EH (cell line): ENCODE measurements at places on chromosomes 12 and 14.

- DNase-seq: no peak
These were observed 18.0 kb upstream of the RNASE10 start for GRCh38 chr14:20487396-20487725.

- no peak for DNase-seq
These were observed 3.7 kb downstream of the ZBTB1 start for GRCh38 chr14:64508215-64508776.

DNA sequence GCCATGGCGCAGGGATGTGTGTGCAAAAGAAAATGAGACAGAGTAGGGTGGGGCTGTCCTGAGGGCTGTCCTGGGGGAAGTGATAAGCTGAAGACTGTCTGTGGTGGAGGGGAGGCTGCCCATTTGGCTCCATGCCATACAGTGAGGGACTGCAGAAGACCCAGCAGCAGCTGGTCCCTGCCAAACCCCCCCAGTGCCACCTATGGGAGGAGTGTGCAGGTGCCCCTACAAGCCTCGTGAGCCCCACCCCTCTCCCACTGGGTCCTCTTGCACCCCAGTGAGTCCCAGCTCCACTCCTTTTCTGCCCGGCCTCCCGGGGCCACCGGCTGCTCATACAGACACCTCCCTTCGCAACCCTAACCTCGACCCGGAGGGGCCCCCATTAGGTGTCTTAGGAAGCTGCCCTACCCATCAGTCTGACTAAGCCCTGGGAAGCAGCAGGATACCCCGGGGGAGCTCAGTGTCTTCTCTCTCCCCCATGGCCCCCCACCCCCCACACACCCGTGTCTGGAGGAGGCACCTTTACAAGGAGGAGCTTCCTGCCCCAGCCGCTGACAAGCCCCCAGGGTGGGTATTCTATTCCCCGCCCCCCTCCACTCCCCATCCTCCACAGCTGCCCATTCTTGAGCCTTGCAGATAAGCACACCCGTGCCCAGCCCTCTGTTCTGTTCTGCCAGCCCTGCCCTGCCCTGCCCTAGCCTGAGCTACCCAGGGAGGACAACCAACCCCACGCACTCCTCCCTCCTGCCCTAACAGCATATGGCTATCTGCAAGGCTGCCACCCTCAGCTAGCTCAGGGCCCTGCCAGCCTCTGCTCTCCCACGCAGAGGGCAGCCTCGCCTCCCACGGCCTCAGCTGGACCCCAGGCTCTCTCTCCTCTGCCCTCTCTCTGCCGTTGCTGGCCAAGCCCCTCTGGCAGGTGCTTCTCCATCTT, 41.9 kb downstream of the SLC6A12 start:
- DNase-seq: no peak

DNA sequence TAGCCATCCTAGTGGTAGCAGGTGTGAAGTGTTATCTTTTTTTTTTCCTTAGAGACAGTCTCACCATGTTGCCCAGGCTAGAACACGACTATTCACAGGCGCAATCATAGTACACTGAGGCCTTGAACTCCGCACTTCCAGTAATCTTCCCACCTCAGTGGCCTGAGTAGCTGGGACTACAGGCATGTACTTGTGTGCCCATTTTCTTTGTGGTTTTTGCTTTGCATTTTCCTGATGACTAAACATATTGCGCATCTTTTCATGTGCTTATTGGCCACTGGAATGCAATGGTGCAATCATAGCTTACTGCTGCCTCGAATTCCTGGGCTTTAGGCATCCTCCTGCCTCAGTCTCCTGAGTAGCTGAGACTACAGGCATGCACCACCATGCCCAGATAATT, 33.3 kb upstream of the GCH1 start:
- peak; percentile 55 for DNase-seq

DNA sequence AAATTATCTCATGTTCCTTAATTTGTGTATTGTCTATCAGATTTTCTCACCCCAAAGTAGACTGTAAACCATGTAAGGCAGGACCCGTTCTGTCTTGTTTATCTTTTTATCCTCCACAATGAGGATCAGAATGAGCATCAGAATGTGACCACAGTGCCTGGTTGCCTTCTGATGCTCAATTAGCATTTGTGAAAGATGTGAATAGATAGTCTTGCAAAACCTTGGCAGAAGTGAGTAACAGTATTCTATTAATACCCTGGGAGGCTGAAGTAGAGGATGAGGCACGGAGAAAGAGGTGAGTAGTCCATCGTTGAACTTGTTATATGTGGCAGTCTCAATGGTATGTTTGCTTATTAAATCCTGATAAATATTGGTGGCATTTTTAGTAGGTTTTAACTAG, 781.4 kb downstream of the NRXN3 start:
- DNase-seq: peak; percentile 33

DNA sequence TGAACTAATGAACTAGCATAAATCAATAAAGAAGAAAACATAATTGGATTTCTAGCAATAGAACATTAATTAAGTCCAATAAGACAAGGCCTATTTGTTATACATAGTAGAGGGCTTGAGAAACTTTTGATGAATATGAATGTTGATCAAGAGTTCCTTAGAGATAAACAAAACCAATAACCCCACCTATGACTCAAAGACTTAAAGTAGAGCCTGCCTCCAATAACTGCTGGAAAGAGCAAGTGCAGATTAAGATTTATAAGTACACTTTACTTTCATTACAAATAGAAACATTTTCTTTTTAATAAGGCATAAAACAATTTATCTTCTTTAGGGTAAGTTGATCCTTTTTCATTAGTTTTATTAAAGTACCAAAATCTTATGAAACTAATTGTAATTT, 185.7 kb downstream of the SRGAP1 start:
- DNase-seq: no peak

GRCh38 chr14:73173092-73173735, 36.9 kb downstream of the PSEN1 start:
- DNase-seq: peak; percentile 56

DNA sequence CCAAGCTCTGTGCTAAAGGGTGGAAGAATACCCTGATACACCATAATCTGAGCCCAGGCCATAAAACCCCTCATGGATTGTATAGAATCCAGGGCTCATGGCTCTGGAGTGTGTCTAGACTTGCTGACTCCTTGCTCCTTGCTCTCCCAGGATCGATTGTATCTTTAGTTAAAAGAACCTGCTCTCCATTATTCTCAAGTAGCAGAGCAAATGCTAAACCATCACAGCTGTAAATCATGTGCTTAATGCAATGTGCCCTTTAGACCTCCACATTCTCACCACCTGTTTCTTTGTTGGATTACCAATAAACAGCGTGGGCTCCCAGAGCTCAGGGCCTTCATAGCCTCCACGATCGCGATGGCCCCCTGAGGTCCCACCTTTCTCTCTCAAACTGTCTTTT, 411.6 kb upstream of the FBXO33 start:
- no peak for DNase-seq

DNA sequence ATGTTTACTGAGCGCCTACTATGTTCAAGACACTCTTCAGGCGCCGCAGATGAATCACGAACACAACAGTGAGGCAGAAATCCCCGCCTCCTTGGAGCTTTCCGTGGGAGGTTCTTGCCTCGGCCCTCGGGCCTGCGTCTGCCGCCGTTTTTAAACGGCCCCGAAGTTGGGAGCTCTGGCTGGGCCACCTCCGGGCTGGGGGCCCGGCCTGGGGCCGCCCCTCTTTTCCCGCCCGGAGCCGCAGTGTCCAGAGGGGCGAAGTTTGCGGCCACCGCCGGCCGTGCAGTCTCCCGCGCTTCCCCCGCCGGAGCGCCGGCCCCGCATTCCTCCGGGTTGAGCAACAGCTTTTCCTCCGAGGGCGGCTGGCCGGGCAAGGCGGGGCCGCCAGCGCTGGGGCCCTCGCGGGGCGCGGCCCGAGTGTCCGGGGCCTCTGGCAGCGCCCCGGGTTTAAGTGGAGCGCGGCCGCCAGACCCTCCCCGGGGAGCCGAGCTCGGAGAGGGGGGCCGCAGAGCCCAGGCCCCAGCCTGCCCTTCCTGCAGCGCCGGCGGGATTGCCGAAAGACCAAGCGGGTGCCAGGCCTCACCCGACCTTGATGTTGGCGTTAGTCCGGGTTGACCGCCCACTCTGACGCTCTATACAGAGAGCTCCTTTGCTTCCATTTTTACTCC, 18.7 kb upstream of the CTDSP2 start:
- peak; percentile 81 for DNase-seq

- peak; percentile 55 for DNase-seq
These were observed 80.5 kb downstream of the TMEM260 start for GRCh38 chr14:56659964-56660551.

DNA sequence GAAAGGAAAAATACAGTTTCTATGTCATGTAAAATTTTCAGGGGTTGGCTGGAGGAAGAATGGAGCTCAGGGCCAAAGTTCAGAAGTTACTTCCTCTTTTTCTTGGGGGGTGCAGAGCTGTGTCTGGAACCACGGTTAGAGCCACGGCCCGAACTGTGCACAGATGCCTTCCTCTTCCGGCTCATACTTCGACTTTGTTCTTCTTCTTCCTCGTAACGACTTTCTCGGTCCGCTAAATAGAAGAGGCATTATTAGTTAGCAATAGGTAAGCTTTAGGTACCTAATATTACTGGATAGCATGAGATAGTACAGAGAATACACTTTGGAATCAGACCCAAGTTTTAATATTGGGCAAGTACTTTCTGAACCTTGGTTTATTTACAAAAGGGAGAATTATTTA, 31.2 kb downstream of the SUPT16H start:
- DNase-seq: no peak

DNA sequence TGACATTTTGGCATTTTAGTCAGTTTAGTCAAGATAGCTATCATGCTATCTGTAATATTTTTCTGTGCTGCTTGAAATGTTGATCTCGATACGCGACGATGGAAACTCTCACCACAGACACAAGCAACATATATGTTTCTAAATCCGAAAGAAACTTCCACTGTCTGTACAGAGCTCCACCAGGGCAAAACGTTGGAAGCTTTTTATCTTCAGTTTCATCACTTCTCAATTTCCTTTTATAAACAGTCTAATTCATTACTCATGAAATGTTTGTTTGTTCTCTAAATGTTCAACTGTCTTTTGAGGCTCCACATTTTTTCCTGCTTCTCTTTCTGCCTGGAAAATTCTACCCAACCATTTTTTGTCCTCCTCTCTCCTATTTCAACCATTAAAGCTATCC, 737.6 kb downstream of the SLC16A7 start:
- DNase-seq: peak; percentile 60

- no peak for DNase-seq
These were observed 280.6 kb downstream of the NRXN3 start for GRCh38 chr14:78450669-78451318.

DNA sequence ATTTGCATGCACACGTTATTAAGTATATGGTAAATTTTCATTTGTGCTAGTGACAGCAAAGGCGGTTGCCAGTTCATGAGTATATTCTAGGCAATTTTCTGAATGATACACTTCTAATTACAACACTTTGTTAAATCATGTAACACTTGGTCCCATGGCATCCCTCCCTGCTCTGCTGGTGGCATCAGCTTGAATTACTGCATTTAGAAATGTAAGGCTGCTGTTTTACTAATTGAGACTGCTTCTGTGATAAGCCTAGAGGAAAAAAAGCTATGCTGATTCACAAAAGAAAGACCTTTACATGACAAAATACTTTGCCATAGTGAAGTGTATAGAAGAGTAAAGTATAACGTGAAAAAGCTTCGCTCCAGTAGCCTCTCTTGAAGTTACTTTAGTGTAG, 636.1 kb downstream of the KCNH5 start:
- DNase-seq: no peak

DNA sequence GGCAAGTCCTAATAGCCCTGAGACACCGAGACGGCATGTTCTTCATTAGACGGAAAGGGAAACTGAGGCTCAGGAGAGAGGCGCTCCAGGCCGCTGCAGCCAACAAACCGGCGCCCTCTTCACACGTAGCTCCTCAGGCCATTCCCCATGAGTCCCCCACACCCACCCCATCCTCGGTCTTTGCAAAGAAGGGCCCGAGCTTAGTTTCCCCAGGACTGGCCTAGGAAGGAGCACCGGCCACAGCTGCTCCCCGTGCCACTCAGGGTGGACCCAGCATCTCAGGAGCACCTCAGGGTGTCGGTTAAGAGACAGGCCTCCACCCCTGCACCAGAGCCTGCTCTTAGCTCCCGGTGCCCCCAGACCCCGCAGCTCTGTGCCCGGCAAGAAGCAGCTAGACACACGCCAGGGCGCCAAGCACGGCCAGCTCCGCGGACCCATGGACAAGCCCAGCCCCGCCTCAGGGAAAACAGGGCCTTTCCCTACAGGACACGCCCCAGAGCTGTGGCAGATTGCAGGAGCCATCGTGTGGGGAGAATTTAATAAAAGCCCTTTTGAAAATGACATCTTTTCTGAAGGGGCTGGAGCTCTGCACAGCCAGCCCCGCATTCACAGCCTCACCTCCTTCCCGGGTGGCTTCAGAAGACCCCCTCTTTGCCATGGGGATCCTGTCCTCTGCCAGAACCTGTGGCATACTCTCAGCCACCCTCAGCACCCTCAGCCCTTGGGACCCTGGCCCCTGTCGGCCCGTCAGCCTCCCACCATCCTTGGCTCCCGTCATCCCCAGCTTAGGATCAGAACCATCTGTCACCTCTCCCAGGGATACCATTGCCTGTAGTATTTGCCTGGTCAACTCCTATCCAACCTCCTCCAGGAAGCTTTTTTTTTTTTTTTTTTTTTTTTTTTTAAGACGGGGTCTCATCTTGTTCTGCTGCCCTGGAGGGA, 59.7 kb downstream of the LGMN start:
- no peak for DNase-seq

DNA sequence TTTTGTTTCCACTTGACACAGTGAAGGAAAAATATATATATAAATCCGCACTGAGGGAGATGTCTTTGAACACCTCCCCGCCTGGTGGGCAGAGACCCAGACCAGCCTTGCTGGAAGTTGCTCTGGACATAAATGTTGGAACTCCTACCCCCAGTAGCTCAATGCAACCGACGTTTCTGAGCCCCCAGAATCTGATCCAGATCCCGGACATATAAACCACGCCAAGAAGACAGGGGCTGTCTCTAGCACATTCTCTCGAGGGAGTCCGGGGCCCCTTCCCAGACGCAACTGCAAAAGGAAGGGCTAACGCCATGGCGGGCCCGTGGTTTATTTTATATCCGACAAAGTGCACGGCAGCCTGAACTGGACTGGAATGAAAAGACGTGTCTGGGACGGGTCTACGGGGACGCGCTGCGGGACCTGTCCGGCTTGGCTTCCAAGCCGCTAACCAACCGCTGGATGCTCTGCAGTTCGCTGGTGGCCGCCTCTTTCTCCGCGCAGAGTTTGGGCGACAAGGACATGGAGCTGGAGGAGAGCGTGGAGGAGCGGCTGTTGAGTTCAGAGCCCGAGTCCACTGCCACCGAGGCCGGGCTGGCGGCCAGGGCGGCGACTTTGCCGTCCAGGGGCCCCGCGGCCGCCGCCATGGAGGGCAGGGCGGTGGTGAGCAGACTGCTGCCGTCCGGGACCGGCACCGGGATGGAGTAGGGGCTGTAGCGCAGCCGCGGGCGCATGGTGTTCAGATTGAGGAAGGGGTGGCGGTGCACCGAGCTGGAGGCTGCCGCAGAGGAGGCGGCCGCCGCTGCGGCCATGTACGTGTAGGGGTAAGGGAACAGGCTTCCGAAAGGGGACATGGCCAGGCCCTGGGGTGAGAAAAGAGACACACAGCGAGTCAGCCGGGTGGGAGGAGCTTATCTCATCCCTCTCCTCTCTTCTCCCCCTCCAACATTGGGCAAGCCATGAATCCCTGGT, 12.2 kb downstream of the TBX3 start:
- peak; percentile 85 for DNase-seq
